Stimulated activated CD4-positive, alpha-beta T cell treated with anti-CD3 and anti-CD28 coated beads, TNF-alpha, amount 100 ng/mL, for 48 hours (primary cell): ENCODE measurements at places on chromosomes 5 and 9.

GRCh38 chr9:38294220-38294960, 98.1 kb upstream of the ALDH1B1 start:
- no peak for DNase-seq

GRCh38 chr9:93813221-93814076, 141.7 kb downstream of the BARX1 start:
- DNase-seq: no peak

- no peak for DNase-seq
These were observed 14.9 kb downstream of the DNLZ start for GRCh38 chr9:136348691-136349090.

DNA sequence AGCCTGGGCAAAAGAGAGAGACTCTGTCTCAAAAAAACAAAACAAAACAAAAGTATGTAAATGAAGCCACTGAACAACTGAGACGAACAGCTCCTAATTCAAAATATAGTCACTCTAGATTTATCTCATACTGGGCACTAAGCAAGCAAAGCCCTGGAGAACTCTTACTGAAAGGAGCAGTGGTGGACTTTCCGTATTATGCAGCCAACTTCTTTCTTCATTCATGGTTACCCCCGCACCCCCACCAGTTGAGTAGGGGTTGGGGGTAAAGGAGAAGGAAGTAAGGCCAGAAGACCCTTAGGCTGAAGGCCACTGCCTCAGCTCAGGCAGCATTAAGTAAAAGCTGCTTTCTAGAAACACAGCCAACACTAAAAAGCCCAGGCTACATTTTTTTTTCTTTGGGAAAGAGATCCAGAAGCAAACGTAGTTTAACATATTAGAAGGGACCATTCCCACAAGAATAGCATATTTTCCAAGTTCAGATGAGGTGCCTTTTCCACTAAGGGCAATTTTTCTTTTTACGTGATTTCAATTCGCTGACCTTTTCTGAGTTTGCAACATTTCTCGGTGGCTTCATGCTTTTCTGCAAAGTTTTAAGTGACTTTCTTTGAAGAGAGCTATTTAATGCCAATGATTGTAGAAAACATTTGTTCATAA, 55.3 kb downstream of the MAPKAP1 start:
- no peak for DNase-seq

- DNase-seq: no peak
These were observed 6.7 kb downstream of the PITX1 start for GRCh38 chr5:135027266-135027696.

- DNase-seq: no peak
These were observed 9.6 kb downstream of the FBXW2 start for GRCh38 chr9:120783602-120784047.

DNA sequence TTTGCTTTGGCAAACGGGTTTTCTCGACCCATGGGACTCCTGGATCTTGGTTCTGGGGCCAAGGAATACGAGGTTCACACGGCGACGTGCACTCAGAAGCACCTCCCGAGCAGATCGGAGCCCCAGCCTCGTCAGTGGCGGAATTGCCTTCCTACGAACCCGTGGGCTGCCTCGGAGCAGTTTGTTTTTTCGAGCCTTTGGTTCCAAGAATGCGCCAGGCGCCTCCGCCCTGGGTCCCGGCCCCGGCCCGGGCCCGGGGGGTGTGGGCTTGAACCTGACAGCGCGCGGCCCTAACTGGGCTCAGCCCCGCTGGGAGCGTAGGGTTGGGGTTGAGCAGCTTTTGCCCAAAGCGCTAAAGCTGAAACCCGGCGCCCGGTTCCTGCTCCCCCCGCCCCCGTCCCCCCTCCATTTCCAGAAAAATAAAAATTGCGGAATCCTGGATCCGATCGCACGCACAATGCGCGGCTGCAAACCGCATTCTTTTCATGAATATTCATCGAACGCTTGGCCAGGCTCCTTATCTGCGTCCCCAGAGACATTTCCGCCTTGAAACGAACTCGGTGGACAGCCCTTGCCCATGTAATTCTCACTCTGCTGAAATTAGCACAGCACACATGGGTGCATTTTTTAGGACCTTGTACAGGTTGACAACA, 1.0 kb downstream of the BASP1 start:
- DNase-seq: no peak

DNA sequence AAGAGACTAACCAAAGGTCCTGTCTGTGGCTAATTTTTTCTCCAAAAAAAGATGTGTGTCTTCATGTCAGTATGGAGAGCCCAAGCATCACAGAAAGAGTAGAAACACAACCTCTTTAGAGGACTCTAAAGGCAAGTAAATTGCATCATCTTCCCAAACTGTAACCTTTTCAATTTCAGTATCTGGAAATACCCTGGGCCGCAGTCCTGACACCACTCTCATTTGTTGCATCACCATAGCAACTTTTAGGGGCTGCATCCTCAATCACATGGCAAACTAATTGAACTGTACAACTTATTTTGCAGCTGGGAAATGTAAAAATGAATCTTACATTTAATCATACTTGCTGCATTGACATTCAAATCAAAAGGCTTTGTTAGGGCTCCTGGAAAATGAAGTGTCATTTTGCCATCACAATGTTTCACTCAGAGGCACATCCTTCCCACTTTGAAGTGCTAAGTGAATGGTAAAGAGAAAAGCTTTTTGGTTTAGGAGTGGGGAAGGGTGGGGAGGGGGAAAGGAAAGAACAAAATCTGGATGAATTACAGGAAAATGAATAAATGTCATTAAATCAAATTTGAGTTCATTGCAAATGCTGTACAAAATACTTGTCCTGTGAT, 60.6 kb upstream of the GRIA1 start:
- no peak for DNase-seq

GRCh38 chr5:1919209-1919566, 36.5 kb upstream of the IRX4 start:
- no peak for DNase-seq

GRCh38 chr5:139808481-139809330, 13.1 kb downstream of the PSD2 start:
- peak; percentile 21 for DNase-seq

- no peak for DNase-seq
These were observed 545 bp upstream of the CTSV start for GRCh38 chr9:97039514-97039860.

GRCh38 chr5:127994087-127994660, 89.4 kb upstream of the SLC12A2 start:
- DNase-seq: no peak

- DNase-seq: no peak
These were observed 4.5 kb upstream of the OTULIN start for GRCh38 chr5:14659821-14660607.

GRCh38 chr9:33709269-33709668, 86.1 kb upstream of the PRSS3 start:
- DNase-seq: no peak

GRCh38 chr5:18967637-18968036, 1020.4 kb downstream of the CDH18 start:
- DNase-seq: no peak

- DNase-seq: no peak
These were observed 164.9 kb downstream of the SEMA6A start for GRCh38 chr5:116409591-116410296.

GRCh38 chr5:133455676-133456075, 156.7 kb downstream of the FSTL4 start:
- no peak for DNase-seq
